ENCODE measurements at places on chromosomes 16 and 17.

DNA sequence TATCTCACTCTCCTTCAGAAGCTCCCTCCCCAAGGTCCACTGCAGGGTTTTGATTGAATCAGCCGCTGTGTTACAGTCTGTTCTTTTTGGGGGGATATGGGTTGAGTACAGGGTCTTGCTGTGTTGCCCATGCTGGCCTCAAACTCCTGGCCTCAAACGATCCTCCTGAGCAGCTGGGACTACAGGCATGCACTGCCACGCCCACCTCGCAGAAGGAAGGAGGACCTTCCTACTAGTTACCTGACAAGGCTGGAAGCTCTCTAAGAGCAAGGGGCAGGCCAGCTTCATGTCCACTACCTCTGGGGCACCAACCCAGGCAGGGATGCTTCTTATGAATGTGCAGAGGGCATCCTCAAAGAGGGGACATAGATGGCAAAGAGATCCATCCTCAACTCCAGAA is 1.9 kb upstream of the MMP28 start:
- no peak for DNase-seq

- no peak for DNase-seq
Observed at GRCh38 chr17:41190328-41190727, 641 bp downstream of the KRTAP9-1 start.

GRCh38 chr16:2765462-2766404 is 11.3 kb downstream of the ELOB start:
- no peak for DNase-seq

DNA sequence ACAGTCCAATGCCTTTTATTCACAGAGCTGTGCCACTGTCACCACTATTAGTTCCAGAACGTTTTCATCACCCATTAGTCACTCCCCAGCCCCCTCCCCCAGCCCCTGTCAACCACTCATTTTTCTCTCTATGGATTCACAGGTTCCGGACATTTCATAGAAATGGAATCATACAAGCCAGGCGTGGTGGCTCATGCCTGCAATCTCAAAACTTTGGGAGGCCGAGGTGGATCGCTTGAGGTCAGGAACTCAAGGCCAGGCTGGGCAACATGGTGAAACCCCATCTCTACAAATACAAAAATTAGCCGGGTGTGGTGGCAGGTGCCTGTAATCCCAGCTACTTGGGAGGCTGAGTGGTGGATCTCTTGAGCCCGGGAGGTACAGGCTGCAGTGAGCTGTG is 759 bp upstream of the PAM16 start:
- no peak for DNase-seq

DNA sequence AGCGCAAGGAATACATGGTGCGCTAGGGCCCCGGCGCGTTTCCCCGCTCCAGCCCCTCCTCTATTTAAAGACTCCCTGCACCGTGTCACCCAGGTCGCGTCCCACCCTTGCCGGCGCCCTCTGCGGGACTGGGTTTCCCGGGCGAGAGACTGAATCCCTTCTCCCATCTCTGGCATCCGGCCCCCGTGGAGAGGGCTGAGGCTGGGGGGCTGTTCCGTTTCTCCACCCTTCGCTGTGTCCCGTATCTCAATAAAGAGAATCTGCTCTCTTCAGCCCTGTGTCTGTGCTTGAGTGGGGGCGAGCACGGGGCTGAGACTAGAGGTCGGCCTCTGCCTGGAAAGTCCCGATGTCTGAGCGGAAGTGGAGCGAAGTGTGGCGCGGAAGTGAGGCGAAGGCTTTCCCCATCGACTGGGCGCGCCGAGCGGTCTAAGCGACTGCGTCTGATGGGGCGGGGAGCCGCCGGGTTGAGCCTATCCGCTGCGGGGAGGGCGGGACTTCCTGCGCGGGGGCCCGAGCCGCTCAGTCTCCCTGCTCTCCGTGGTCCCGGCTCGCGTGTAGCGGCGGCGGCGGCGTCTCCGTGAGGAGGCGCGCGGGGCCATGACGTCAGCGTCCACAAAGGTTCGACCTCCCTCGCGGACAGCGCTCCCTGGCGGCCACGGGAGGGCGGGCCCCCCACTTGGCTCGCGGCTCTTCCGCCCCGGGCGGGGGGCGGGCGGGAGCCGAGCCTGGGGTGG is 2.0 kb downstream of the RNASEK start:
- DNase-seq = peak; percentile 99

DNA sequence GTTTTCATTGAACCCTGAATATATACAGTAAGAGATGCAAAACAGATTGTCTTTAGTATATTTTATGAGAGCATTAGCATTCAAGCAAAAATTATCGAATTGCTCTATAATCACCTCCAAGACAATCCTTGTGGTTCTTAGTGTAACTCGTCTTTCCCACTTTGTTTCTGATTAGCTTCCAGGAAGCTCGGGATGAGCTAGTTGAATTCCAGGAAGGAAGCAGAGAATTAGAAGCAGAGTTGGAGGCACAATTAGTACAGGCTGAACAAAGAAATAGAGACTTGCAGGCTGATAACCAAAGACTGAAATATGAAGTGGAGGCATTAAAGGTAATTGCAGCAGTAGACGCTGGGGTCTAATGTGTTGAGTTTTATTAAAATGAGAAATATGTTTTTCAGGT is 9.9 kb downstream of the NDEL1 start:
- DNase-seq = no peak

DNA sequence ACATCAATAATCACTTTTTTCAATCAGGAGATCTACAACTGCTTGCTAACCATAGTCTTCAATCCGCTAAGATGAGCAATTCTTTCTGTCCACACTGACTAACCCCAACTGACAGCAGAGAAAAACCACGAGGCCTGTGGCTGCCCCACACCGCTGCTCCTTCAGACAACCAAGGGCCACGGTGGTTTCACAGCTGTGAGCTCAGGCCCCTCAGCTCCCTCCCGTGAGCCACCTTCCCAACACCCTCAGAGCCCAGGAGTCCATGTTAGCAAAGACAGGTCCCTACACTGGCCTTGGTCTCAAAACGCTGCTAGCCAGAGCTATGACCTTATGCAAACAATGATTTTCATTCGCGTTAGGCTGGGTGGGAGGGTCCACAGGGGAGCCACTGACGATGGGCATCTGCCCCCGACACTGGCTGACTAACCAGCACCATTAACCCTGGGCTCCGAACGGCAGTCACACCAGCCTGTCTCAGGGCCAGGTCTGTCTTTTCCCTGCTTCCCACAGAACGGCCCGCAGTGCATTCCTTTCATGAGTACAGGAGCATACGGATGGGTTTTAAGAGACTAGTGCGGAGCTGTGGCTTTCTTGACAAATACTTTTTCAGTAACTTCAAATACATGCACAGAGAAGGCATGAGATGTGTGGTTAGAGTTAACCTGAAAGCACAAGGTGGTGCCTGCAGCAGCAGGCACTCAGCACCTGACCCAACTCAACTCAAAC is 67.3 kb downstream of the ANKRD11 start:
- peak; percentile 61 for DNase-seq

GRCh38 chr17:422196-422930 is 69.8 kb upstream of the RPH3AL start:
- DNase-seq = no peak

- no peak for DNase-seq
Observed at GRCh38 chr17:49554694-49555494, 20.8 kb upstream of the NXPH3 start.

GRCh38 chr16:77955127-77955526 is 67.2 kb upstream of the CLEC3A start:
- no peak for DNase-seq

GRCh38 chr17:38872027-38872511 is 2.2 kb downstream of the LASP1 start:
- DNase-seq = no peak

DNA sequence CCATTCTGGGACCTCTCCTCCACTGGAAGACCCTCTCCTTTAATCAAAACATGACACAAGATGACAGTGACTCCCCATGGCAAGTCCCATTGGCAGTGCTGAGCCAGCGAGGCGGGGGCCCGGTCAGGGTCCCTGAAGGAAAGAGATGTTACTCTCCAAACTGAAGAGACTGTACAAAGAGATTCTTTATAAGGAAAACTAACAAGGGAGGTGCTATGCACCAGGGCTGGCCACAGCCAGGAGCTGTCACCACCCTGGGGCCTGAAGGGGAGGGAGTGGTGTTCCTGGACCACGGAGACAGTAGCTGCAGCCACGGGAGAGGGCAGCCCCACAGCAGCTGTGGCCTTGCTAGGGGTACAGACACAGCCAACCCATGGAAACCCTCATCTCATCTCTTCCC is 123.1 kb downstream of the XYLT1 start:
- no peak for DNase-seq

DNA sequence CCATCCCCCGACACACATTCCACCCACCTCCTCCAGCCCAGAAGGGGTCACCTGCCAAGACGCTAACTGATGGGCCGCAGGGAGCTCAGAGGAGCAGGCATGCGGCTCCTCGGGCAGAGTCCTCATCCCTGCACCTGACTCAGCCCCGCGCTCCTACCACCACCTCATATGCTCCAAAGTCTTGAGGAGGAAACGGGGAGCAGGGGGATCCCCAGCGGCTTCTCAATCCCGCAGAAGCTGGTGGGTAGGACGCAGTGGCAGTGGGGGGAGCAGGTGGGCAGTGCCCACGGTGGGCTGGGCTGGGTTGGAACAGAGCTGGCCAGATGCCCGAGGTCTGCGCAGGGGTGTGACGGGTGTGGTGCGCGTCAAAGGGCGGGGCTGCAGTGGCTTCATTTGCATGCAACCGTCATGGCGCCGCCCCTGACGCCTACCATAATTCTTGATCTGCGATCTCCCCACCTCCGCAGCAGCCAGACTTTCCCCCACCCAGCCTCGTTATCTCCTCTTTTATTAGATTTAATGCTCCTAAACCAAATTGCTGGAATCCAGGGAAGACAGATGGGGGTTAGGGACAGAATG is 39.0 kb upstream of the EMP2 start:
- peak; percentile 84 for DNase-seq

DNA sequence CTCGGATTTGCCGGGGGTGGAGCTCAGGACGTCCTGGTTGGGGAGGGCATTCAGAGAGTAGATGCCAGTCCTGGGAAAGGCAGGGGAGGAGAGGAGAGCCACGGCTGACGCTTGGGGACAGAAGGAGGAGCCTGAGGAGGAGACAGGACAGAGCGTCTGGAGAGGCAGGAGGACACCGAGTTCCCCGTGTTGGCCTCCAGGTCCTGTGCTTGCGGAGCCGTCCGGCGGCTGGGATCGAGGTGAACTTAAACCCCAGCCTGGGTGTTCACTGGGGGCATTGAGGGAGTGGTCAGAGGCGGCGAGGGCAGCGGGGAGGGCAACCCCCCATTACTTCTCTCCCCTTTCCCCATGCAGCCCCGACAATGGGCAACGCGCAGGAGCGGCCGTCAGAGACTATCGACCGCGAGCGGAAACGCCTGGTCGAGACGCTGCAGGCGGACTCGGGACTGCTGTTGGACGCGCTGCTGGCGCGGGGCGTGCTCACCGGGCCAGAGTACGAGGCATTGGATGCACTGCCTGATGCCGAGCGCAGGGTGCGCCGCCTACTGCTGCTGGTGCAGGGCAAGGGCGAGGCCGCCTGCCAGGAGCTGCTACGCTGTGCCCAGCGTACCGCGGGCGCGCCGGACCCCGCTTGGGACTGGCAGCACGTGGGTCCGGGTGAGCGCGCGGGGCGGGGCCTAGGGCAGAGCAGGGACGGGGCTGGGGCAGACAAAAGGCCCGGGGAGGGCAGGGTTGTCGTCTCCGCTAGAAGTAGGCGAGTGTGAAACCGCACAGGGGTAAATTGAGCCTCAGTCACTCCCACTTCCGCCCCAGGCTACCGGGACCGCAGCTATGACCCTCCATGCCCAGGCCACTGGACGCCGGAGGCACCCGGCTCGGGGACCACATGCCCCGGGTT is 3.7 kb downstream of the NOL3 start:
- peak; percentile 93 for DNase-seq

- no peak for DNase-seq
Observed at GRCh38 chr17:48054238-48055185, 6.4 kb downstream of the NFE2L1 start.

DNA sequence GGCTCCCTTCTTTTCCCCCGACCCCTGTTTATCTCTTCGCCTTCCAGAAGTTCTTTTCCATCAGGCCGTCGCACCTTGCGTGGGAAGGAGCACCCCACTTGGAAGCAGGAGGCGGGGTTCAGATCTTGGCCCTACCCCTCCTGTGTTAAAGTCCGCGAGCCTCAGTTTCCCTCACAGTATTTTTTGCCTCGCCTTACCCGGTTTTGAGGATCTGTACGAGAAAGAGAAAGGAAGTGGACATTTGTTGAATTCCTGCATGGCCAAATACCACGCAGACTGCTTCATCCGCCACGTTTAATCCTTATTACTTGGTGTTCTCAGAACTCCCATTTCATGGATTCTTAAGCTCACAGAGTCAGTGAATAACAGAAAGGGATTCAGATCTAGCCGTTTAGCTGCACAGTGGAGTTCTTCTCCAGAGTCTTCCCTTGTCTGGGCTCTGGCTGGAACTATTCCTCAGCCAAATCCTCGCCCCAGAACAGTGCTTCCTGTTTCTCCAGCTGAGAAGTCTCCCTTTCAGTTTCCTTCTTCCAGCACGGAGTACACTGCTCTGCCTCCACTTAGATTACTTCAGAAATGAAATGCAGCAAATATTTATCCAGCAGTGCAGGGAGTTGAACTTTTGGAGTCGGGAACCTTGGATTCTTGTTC is 590 bp downstream of the TMEM219 start:
- peak; percentile 29 for DNase-seq

- no peak for DNase-seq
Observed at GRCh38 chr17:82436601-82437324, 13.8 kb downstream of the CYBC1 start.

GRCh38 chr17:2435862-2436261 is 35.0 kb upstream of the MNT start:
- DNase-seq = no peak

DNA sequence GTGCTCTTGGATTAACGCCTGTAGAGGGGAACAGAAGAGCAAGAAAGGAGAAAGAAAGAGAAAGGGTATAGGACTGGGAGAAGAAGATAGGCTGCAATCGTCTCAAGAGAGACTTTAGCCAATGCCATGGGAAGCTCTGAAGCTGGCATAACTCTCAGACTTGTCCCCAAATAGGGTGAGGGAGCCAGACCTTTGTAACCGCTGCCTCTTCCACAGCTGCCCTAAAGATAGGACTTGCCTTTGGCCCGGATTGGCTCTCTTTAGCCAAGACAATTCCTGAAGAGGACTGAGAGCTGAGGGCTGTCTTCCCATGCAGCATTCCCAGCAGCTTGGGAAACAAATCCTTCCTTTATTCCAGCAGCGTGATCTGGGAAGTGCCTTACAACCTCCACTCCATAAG is 20.8 kb upstream of the MMD start:
- DNase-seq = no peak

GRCh38 chr16:21037736-21038135 is 112.9 kb downstream of the DNAH3 start:
- no peak for DNase-seq

DNA sequence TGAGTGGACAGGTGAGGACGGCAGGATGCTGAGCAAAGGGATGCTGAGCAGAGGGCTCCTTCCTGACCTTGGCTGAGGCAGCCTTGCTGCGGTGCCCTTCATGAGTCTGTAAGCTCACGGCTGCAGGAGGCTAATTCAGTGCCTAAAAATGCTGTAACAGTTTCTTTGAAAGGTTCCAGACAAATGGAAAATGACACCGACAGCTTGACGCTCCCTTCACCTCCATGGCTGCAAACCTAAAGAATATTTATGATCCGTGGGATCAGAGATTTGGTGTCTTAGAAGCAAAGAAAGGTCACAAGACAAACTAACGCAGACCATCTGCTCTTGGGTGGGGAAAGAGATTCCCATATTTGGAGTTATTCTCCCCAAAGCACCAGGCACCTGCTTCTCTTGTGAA is 28.0 kb downstream of the TOM1L2 start:
- no peak for DNase-seq

GRCh38 chr17:17538417-17539391 is 42.5 kb upstream of the RASD1 start:
- peak; percentile 41 for DNase-seq

All from hematopoietic multipotent progenitor cell treated with erythropoietin and hydrocortisone succinate and interleukin-3 and kit ligand, for 4 days (in vitro differentiated cells).